ENCODE measurements at places on chromosomes 1 and 21.

DNA sequence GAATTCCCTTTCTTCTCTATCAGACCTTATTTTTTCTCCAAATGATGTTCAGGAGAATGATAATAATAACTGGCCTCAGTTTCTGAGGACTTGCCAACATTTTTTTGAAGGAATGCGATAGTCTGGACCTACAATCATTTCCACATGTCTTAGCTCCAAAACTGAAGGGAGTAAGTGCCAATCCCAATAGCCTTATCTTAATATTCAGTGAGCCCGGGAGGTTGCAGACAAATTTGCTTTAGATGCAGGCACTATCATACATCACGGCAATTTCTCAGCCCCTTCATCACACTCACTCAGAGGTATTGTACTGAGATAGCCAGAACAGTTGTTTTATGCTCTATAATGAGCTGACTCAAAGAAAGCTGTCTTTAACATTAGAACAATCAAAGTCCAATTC is 796.9 kb downstream of the ADGRL2 start:
- DNase-seq = no peak

GRCh38 chr1:219330669-219331068 is 157.0 kb downstream of the LYPLAL1 start:
- DNase-seq = no peak

DNA sequence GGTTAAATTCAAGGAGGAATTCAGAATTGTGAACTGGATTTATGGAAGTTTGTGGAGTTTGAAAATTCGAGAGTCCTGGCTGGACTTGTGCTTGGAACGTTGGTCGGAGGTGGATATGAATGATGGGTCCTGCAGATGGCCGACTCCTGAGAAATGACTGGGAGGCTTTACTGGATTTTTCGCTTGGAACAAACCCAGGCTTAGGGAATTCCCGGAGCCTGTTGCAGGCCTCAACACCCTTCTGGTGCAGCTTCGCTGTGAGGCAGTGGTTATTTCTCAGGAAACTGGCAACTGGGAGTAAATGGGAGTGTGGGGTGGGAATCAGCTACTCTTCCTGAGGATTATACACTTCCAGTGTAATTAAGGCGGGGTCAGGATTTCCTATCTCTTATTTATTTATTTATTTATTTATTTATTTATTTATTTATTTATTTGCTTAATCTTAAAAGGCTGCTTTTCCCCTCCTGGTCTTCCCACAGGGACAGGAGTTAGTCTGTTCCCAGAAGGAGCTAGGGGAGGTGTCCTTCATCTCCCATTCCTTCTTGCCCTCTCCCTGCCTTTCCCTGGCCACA is 21.1 kb downstream of the MAPKAPK2 start:
- no peak for DNase-seq

DNA sequence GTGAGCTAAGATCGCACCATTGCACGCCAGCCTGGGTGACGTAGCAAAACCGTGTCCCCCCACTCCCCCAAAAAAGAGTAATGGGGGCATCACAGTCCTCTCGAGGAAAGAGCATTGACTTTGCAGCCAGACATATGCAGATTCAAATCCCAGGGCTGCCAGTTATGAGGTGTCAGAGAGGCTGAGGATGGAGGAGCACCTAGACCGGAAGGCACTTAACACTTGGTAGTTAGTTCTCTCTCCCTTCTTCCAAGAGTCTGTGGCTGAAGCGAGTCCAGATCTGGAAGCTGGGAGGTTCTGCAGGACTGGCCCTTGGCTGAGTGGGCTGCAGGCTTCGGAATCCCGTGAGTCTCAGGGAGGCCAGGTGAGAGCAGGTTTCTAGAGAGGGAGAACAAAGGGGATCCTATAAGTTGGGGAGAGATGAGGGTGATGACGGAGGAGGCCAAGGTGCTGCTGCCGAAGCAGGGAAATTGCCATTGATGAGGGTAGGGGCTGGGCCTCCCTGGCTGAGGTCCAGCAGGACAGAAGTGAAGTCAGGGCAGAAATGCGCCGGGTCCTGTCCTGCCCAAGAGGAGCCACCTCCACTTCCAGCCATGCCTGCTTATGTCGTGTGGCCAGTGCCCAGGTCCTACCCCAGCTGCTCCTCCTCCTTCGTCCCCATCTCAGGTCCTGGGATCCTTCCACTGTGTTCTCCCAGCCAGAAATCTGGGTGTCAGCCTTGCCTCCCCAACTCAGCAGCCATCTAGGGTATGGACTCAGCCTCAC is 13.3 kb upstream of the SPOCD1 start:
- no peak for DNase-seq

DNA sequence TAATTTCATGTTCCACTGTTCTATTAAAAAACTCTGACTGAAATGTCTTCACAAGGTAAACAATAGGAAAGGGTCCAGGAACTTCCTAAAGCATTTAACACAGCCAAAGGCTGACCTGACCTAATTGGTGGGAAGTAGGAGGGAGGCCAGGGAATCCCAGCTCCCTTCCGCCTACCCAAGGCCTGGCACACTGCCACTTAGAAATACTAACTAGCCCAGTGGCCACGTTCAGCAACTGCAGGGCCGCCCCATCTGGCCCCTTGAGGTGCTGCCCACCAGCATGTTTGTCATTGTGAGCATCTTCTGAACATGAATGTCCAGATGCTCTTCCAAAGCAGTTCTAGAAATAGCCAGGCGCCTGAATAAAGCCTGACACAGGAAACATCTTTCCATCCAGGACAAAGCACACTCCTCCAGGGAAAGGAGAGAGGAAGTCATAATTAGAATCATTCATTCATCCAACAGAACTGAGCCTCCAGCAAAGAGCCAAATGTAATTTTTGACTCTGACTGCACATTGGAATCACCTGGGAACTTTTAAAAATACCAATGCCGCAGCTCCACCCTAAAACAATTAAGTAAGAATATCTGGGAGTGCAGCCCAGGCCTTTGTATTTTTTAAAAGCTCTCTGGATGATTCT is 44.6 kb upstream of the BCL9 start:
- DNase-seq = no peak

- no peak for DNase-seq
These were observed 23.2 kb downstream of the ILDR2 start for GRCh38 chr1:166952002-166952746.

- DNase-seq = no peak
These were observed 179.2 kb downstream of the BACH1 start for GRCh38 chr21:29477941-29478340.

- DNase-seq = no peak
These were observed 38.2 kb upstream of the NID1 start for GRCh38 chr1:236103059-236103458.

- DNase-seq = no peak
These were observed 180.4 kb downstream of the NTMT2 start for GRCh38 chr1:170326186-170326585.

GRCh38 chr1:209652121-209652735 is at the start of gene LAMB3:
LAMB3 (minus strand) TSS chr1:209652425; CDS start chr1:209650944, 1,481 bp downstream.
- DNase-seq = no peak

DNA sequence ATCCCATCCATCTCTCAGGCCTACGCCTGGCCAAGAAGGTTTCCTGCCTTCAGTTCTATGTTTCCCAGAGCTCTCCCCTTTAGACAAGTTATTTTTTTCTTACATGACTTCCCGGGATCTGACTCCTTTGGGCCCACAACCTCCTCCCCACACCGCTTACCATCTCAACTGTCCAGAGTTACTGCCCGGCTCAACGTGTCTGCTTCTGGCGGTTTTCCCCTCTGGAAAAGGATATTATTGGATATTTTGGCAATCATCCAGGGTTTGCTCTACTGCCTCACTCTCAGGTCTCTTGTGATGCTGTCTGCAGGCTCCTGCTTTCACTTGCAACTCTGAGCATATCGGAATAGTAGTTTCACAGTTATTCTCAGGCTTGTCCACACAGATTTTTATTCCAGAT is 318.2 kb upstream of the CAMK1G start:
- no peak for DNase-seq

Data from NCI-H2171 (cell line).